ENCODE measurements at places on chromosomes 5 and 9.
A peak's percentile ranks its signal among the peaks of the same experiment; 100 is the strongest.

DNA sequence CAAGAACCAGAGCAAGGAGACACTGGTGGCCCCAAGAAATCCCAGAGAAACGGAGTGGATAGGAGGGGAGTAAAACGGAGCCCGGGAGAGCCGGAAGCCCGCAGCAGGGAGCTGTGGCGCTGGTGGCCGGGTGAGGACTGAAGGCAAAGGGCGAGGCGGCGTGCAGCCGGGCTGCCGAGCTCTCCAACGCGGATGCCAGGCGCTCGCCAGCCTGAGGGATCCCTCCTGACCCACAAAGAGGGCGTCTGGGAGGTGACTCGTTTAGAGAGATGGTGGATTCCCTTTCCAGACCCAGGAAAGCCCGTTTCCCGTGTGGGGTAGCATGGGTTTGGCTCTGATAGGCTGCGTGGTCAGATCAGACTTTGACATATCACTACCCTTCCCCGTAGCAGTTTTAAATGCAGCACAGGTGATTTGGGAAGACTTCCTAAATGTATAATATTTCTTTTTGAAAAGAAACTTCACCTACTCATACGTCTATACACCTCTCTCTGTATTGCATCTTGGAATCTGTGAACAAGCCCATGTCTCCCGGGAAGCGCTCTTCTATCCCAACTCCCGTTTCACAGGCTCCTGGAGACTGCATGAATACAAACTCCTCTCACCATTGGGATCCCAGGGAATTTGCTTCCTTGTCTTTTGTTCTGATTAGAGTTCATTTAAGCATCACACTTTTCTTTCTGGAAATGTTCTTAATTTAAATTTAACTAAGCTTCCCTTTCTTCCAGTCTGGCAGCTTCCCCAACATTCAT is 158.1 kb downstream of the C9orf152 start:
- peak; percentile 68 for DNase-seq

DNA sequence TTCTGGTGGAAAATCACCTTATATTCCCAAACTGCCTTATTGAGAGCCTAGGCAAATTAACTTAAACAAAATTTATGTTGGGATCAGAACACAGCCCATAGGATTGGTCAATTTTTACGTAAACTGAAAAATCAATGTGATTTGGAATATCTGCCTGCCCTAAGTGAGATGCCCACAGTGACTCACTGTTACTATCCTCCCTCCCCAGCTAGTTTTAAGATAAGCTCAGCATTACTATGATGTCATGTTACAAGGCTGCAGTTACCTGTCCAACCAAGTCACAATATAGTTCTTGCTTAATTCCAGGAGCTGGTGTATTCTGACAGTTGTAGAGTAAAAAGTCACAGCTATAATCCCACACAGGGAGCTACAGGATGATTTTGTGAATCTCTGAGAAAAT is 23.1 kb downstream of the SKP1 start:
- DNase-seq = no peak

DNA sequence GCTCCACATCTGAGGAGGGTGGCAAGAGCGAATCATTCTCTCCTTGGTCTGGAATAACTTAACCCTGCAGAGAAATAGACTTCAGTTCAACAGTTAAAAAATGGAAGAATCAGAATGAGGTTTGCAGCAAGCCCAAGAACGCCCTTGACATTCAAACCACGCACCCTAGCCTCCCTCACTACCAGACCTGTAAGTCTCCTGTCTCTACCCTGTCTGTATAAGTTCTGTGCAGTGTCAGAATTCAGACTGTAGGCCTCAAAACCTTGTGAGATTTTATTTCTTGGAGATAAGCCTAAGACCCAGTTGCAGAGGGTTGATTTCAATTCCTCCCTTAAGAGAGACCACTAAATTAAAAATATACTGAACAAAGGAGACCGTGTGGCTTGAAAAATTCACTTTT is 35.8 kb upstream of the PLPP1 start:
- DNase-seq = no peak

GRCh38 chr9:21096901-21097255 is 19.1 kb upstream of the IFNB1 start:
- no peak for DNase-seq

DNA sequence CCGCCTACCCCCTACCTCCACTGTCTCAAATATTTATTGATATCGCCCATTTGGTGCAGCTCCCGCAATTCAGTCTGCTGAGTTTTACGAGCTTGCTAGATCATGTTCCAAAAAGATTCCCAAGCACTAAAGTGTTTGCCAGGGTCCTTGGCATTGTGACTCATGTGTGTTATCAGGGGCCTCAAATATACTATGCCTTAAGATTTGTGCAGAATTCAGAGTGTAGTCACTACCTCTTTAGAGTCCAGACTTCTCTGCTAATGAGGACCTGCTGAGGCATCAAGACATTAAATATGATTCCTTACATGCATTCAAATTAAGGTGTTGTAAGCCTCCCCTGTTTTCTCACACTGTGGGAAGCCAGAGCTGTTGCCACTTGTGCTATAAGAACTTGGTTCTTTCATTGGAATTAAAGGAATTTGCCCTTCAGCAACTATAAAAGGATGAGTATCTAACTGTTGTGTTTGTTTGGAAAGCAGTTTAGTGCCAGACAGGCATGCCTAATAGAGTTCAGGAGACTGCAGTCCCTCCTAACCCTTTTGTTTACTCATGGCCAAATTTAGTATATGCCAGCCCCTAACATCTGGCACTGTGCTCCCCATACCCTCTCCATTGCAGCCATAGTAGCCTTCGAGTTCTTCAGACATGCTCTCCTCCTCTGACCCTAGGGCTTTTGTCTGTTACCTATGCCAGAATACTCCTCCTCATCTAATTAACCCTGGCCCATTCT is 316.4 kb downstream of the NR3C1 start:
- DNase-seq = peak; percentile 75

DNA sequence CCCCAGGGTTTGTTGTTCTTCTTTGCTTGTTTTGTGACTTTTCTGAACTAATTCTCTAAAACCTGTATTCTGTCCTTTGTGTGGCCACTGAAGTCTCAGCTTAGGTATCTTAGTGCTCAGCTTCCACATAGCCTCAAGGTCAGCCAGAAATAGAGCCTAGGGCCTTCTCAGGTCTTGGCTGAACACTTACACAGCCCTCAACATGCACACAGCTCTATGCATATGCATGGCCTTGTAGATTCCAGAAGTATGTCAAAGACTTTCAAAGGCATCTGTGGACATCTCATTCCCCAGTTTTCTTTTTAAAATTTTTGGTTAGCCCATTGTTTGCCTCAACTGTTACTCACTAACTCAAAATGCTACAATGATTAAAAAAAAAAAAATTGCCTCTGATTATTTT is 99.9 kb upstream of the GRIA1 start:
- no peak for DNase-seq

DNA sequence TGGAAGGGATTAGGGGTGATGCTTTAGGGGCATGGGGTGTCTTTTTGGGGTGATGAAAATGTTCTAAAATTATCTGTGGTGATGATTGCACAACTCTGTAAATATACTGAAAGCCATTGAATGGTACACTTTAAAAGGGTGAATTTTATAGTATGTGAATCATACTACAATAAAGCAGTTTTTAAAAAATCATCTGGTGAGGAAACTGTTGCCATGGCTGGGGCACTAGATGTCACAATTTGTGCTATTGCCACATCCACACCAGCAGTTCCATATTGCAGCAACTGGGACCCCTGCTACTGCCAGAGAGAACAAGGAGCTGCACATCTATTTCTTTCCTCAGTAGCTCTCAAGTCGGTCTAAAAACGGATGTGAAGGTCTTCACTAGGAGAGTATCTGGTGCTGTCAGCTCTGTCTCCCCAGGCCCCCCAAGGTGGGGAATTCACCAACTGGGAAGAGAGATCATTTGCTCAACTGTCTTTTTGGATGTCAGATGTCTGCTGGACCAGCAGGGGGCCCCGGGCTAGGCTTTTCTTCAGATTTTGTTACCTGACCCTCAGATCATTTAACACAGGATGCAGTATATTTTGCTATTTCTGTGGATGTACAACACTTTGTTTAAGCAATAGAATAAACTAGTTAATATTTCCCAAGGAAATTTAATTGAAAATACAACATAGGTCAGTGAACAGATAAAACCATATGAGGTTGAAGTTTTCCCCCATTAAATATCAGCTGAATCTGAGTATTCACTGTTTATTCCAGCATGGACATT is 13.2 kb downstream of the CMYA5 start:
- no peak for DNase-seq

Data from islet precursor cell (in vitro differentiated cells).